ENCODE measurements at places on chromosomes 4 and X.

GRCh38 chrX:154032160-154032559, 12.5 kb upstream of the IRAK1 start:
- DNase-seq = no peak

DNA sequence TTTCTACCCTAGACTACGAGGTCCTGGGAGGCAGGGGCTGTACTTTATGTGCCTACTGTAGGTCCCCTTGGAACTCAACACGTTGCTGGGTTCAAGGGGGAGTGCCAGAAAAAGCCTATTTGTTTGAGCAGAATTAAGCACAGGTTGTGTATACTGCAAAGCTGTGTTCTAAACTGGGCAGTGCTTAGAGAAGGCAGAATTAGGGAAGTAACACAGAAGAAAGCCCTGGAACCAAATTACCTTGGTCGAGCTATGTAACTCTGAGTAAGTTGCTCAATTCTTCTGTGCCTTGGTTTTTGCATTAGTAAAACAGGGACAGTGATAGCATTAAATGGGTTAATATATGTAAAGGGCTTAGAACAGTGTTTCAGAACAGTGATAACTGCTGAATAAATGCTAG, 245.0 kb upstream of the SFRP2 start:
- no peak for DNase-seq

DNA sequence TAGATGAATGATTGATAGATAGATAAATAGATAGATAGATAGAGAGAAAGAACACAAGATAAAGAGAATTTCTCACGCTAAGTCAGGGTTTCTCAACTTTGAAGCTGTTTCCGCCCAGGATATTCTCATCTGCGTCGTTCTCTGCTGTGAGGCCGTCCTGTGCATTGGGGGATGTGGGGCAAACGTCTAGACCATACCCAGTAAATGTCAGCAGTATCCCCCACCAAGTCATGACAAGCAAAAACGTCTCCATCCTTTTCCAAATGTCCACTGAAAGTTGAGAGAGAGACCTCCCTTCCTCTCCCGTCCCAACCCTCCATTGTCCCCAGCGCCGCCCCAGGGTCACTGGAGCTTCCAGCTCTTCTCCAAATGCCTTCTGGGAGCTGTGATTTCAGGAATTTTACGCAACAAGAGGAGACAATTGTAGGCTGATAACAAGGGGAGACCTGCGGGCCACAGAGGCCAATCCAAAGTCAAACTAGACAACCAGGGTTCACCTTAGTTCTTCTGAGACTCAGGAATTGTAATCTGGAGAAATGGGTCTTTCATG, 8.9 kb upstream of the CRLF2 start:
- no peak for DNase-seq

DNA sequence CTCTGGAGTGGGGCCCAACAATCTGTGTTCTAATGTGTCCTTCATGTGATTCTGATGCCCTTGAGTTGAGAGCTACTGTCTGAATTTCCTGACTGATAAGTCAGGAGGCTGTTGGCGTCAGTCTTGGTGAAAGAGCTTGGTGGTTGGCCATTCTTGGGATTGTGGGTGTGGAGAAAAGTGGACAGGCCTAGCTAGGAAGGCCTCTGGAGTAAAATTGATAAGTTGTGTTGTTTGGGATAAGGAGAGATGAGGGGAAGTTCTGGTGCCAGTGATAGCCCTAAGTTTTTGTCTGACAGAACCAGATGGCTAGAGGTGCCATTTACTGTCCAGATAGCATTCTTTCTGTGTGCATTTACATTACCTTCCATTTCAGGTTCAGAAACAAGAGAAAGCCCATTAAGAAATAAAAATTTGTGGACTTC, 11.7 kb downstream of the NSD2 start:
- no peak for DNase-seq

- DNase-seq = no peak
Observed at GRCh38 chrX:43865791-43866190, 16.5 kb downstream of the MAOB start.

- no peak for DNase-seq
Observed at GRCh38 chr4:163378661-163379060, 35.0 kb downstream of the NPY5R start.

DNA sequence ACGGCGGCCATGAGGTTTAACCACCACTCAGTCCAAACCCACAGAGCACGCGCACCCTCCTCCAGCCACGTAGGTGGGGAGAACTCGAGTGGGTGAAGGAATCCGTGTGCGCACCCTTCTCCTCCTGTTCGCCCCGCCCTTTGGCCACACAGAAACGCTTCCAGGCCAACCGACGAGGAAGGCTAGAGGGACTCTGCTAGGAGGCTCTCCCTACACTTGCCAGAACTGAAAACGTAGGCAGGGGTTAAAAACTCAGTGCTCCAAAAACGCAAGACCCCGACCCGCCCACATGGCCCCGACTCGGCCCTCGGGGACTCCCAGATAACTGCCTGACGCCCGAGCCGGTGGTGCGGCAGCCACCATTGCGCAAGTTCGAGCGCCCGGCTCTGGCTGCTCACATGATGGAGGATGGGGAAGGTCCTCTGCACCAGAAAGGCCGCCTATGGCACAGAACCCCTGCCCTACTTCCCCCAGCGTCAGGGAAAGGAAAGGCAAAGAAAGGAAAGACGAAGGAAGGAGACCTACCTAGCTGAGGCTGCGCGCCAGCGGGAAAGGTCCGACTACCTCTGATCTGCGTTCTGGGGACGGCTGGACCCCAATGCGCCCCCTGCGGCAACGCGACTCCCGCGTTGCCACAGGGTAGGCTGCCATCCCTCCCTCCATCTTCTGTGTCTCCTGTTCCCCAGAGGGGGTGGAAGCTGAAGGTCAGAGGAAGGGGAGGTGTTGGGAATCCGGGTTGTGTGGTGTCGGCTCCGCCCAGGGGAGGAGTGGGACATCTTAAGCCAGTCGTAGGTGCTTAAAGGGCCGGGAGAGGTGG, 201.9 kb upstream of the AGTR2 start:
- DNase-seq = peak; percentile 65

GRCh38 chrX:68939868-68940267, 111.0 kb downstream of the EFNB1 start:
- DNase-seq = no peak

GRCh38 chrX:80246271-80246670, 174.0 kb upstream of the TENT5D start:
- DNase-seq = no peak

DNA sequence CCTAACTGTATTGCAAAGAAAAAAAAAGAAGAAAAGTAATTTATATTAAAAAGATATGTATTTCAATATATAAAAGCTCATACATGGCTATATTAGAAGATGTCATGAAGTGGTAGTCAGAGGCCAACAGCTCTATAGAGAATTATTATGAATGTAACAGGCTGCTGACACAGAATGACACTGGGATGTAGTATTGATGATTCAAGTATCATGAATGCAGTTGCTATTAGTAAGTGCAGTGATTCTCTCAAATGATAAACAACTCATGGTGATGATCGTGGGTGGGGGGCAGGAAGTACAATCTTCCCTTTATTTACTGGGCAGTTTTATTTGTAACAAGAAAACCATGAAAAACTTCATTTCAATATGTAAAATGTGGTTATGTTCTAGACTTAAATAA, 124.6 kb downstream of the COL4A6 start:
- no peak for DNase-seq

GRCh38 chr4:140367738-140368137, 5.7 kb upstream of the SCOC start:
- DNase-seq = peak; percentile 80

DNA sequence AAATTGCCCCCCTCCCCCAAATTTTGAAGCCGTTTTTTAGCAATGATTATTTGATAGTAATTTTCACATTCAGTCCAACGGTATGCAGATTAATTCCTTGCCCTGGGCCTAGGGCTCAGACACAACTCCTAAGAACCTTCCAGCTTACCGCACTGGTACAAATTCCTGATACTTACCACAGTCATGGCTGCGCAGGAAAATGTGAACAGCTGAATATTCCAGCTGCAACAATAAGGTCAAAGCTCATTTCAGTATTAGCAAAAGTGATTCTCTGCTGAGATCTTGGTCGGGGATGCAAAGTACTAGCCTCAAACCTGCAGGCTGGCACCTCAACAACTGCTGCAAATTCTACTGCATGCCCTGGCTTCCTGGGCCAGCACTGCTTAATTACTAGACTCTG, 3.0 kb downstream of the ATP11C start:
- no peak for DNase-seq

- peak; percentile 82 for DNase-seq
Observed at GRCh38 chr4:121252224-121252806, 88.2 kb upstream of the TNIP3 start.

GRCh38 chr4:119632216-119632615, 3.6 kb upstream of the PDE5A start:
- DNase-seq = peak; percentile 39

DNA sequence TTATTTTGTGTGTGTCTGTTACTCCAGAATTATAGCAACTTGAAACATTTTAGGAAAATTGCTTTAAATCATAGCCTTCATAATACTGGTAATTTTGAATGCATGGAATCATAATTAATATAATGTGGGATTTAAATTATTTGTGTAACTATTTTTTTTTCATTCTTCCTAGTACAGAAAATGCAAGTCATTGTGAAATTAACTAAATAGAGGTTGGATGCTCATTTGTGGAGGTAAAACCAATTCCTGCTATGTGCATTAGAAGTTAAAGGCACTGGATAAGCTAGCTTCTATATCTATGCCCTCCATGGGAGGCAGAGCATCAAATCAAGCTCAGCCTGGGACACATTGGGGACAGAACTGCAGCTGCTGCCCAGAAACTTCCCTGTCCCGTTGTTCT, 1048.5 kb upstream of the PABPC4L start:
- no peak for DNase-seq

DNA sequence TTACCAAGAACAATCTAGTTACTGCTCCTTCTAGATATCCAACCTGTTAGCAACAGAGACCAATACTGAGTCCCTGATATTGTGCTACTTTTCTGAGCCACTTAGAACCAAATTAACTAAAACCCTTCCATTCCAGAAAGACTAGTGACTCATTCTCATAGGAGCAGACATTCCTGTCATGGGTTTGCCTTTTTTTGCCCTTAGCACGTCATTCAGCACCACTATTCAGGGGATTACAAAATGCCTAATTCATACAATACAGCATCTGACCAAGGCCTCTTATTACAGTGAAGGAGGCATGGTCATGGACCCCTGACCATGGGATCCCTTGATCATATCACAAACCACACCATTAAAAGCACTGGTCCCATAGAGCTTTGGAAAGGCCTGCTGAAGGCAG, 123.8 kb upstream of the CXCL13 start:
- peak; percentile 10 for DNase-seq

DNA sequence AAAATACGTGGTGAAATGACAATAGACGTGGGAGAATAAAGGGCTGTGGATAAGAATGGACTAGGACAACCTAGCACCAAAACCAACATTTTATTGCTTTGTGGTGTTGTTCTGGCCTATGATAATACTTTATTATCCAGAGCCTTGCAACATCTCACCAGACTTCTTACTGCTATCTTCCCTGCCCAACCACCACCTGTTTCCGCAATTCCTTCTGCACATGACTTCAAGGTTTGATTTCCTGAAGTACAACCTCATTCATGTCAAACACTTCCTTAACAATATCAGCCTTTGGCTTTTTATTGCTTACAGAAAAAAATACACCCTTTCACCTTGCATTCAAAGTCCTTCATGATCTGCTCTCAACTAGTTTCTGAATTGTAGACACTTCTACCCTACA, 84.8 kb downstream of the RTL3 start:
- no peak for DNase-seq

DNA sequence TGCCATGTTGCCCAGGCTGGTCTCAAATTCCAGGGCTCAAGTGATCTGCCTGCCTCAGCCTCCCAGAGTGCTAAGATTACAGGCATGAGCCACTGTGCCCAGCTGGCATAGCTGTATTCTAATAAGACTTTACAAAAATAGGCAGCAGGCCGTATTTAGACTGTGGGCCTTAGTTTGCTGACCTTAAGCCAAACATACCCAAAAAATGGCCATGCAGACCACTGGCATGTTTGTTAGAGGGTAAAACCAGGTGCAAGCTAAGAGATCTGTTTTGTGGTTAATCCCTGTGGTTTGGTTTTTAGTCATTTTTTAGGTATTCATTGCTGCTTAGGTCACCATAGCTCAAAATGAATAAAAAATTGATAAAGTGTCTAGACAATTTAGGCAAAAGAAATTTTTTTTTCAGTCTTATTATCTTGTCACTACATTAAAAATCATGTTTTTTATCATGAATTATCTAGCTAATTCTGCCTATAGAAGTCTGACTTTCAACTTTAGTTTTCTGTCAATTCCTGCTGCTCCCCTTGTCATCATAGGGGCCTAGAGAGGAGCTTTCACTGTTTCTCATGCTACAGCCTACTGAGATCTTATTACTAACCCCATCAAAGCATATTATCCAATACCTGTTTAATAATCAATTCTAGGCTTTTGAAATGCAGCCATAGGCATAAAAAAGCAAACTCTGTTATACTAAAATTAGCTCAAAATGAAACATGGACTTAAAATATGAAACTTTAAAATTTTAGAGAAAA, 7.5 kb upstream of the SPINK2 start:
- DNase-seq = peak; percentile 72

- peak; percentile 12 for DNase-seq
Observed at GRCh38 chr4:100348473-100348872, 158.2 kb upstream of the DDIT4L start.

GRCh38 chr4:180057299-180057721, 2185.9 kb upstream of the TENM3 start:
- DNase-seq = peak; percentile 28

- DNase-seq = peak; percentile 86
Observed at GRCh38 chrX:86047174-86047935, at the start of gene CHM. CHM (minus strand) TSS chrX:86047558; CDS start chrX:86047532, 26 bp downstream.

- no peak for DNase-seq
Observed at GRCh38 chr4:98661371-98662054, 3.1 kb upstream of the TSPAN5 start.

GRCh38 chrX:43728966-43729365, 72.9 kb downstream of the MAOA start:
- no peak for DNase-seq

GRCh38 chr4:86791126-86791525, 58.1 kb downstream of the SLC10A6 start:
- no peak for DNase-seq

GRCh38 chr4:27407616-27408015, 547.0 kb downstream of the STIM2 start:
- peak; percentile 64 for DNase-seq

DNA sequence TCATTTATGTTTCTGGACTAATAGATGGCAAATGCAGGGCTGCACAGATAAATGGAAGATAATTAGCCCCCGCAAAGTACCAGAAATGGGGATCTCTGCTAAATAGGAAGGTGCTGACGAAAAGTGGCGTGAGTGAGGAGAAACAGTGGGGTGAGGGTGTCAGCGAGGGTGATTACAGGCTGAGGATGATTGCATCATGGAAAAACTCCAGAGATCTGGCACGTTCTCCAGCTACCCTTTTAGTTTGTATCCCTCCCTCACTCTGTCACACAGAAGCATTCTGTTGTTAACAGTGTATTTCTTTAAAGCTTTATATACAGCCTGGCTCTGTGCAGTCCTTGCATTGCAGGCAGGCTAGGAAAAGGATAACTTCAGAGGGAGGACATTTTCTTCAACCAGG, 309.6 kb upstream of the DDX53 start:
- DNase-seq = no peak

- peak; percentile 83 for DNase-seq
Observed at GRCh38 chrX:42524379-42524778, 253.6 kb downstream of the PPP1R2C start.

- DNase-seq = no peak
Observed at GRCh38 chrX:150616179-150616862, 47.9 kb downstream of the MTM1 start.

Data from astrocyte of the hippocampus (primary cell).